CD4-positive, alpha-beta T cell treated with Interleukin-4 for 4 hours (primary cell): ENCODE measurements at places on chromosomes 5 and 9.

- no peak for DNase-seq
Measured at GRCh38 chr5:174418809-174419539, 305.4 kb upstream of the MSX2 start.

GRCh38 chr9:74361508-74361907 is 135.6 kb upstream of the RORB start:
- no peak for DNase-seq

DNA sequence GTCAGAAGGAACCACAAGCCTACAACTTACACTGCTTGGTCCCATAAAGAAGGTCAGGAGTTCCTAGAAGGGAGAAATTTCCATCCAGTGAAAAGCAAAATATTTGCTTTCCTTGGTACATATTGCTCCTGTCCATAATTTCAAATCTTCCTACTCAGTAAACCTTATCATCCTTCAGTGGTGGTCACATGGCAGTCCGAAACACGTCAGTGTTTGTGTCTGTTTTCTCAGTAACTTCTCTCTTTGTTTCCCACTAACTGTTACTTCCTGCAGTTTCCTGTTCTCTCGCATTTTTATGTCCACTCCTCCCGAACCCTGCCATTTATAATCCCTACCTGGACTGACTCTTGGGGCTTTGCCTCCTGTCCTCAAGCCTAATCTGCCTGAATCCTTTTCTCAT is 129.1 kb downstream of the FANCC start:
- no peak for DNase-seq

- no peak for DNase-seq
Measured at GRCh38 chr5:37248421-37248969, 681 bp downstream of the CPLANE1 start.

- no peak for DNase-seq
Measured at GRCh38 chr9:111222757-111223156, 107.3 kb downstream of the OR2K2 start.

DNA sequence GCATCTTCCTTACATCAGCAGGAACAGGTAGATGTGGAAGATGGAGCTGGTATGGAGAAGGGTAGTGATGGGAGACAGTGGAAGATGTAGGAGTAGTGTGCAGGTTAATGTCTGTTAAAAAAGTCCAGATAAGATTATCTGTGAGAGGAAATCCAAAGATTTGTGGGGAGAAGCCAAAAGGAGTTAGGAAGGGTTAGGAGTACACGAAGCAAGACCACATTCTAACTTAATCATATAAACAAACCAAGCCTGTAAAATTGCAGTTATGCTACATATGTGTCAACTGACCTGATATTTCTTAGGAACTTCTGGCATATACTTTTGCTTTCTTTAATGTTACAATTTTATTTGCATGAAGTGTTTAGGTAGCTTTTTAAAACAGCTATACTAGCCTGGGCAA is 142.1 kb upstream of the DMRT1 start:
- DNase-seq: no peak

- no peak for DNase-seq
Measured at GRCh38 chr9:90946982-90947381, 145.4 kb downstream of the SYK start.
